ENCODE measurements at places on chromosomes 7 and 10.

GRCh38 chr7:156603011-156603410, 37.6 kb upstream of the RNF32 start:
- no peak for DNase-seq

- DNase-seq: no peak
These were observed 533.4 kb upstream of the SEMA3D start for GRCh38 chr7:85719981-85720953.

DNA sequence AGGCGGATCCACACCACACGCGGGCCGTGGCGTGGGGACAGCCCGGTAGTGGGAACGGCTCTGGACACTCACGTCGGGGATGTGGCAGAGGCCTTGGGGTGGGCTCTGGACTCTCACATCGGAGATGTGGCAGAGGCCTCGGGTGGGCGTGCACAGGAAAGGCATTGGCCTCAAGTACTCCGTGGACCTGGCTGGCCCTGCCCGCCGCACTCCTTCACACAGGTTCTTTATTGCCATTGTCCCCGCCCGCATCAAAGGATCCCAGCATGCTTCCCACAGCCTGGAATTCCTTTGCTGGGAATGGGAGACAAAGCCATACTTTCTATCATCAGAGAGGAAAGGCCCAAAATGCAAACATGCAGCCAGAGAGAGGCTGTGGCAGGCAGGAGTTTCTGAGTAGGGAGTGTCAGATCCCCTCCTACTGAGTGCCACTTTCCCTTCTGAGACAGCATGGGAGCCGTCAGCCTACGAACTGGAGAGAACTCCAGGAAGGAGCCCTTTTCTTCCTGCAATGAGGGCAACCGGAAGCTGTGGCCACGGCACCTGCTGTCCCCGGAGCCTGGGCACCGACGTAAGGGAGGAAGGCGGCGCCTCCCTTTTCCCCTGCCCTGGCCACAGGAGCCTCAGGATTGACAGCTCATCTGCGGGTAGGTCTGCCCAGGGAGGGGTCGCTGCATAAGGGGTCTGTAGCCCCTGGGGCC, 51.5 kb downstream of the RBM17 start:
- no peak for DNase-seq

DNA sequence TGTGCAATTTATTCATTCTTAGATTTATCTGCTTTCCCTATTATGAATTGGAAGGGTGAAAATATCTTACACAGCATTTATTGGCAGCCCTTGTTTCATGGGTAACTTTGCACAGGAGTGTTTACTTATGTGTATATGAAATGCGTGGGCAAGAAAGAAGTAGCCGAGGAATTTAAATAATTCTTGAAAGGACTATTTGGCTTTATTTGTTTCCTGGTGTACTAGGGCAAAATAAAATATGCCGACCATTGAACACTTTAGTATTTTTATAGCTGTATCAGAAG, 93.7 kb downstream of the ARID5B start:
- DNase-seq: no peak

- DNase-seq: no peak
These were observed 3.2 kb upstream of the IFIT1 start for GRCh38 chr10:89389254-89389653.

DNA sequence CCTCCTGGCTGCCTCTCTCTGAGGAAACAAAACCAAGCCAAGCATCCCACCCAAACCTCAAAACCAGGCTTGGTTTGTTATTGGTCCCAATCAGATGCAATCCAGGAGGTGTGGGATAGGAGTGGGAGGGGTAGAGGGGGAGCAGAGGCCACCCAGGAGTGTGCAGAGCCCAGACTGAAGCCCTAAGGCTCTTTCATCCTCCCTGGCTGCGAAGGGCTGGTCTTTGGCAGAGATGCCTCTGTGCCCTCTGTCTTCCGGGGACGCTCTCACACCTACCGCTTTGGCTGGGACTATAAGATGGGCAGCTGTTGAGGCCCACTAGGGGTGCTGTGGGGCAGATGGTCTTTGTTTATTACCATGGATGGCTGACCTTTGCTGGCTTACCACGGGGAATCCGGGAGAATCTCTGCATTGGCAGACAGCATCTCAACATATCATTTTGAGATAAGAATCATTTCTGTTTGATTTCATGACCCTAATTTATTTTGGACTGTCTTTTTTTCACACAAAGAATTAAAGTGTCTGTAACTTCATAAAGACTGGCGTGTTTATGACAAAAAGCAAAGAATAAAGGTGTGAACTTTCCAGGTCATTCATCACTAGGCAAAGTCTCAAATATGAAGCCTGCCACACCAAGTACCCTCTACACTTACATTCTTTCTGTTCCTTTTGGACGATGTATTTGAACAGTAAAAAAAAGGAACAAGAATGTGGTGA, 6.5 kb upstream of the DENND2A start:
- peak; percentile 71 for DNase-seq

DNA sequence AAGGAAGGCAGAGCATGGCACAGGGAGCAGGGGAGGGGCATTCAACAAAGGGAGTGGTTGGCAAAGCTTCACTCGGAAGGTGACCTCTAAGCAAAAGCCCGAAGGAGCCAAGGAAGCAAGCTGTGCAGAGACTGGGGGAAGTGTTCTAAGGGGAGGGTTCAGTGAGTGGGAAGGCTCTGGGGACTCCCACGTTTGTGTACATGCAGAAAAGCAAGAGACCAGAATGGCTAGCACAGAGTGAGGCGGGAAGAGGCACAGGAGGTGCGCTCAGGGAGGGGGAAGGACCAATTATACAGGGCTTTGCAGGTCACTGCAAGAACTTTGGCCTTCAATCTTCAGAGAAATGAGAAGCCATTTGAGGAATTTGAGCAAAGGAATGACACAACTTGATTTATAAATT, 7.4 kb downstream of the ARHGAP21 start:
- DNase-seq: no peak

- no peak for DNase-seq
These were observed 436.7 kb downstream of the TNS3 start for GRCh38 chr7:47145186-47145725.

DNA sequence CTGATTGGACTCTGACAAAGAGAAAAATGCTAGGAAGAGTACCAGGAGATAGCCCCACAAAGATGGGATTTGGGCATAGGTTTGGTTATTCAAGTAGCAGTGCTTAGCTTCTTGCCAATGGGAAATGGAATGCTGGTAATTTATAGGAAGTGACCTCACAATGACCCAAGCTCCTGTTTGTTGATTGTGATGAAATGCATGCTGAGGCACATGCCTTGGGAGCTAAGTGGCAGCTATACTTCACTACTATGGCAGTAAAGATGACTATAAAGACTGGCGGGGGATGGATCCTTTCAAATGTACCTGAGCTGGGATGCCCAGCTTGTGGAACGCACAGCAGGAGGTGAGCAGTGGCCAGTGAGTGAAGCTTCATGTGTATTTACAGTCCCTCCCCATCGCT, 153.8 kb downstream of the ZNF22 start:
- no peak for DNase-seq

- DNase-seq: peak; percentile 54
These were observed at the start of gene VWA2 for GRCh38 chr10:114239117-114239993. Gene VWA2, plus strand, starts transcription at chr10:114239254. Its CDS starts 9,460 bp downstream, at chr10:114248714.

GRCh38 chr10:45673074-45673648, 589 bp upstream of the ZFAND4 start:
- DNase-seq: peak; percentile 8

DNA sequence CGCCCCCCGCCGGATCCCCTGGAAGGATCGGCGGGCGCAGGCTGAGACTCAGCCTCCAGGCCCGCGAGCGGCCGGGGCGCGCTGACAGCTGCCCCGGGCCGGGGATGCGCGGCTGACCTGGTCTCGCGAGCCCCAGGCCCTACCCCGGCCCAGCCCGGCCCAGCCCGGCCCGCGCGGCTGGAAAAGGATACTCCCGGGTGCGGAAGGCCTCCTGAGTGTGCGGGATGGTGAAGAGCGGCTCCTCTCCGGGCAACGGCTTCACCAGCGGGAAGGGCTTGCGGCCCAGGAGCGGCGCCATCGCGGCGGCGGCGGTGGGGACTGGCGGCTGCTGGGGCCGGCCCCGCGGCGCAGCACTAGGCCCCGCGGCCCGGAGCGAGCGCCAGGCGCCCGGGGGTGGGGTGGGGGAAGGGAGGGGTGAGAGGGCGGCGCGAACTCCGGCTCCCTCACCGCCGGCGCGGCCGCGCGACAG, 423 bp downstream of the BAZ1B start:
- DNase-seq: no peak

- no peak for DNase-seq
These were observed 80.1 kb downstream of the ANKRD26 start for GRCh38 chr10:27020243-27020642.

GRCh38 chr10:69503896-69504265, 52.6 kb downstream of the TSPAN15 start:
- no peak for DNase-seq

DNA sequence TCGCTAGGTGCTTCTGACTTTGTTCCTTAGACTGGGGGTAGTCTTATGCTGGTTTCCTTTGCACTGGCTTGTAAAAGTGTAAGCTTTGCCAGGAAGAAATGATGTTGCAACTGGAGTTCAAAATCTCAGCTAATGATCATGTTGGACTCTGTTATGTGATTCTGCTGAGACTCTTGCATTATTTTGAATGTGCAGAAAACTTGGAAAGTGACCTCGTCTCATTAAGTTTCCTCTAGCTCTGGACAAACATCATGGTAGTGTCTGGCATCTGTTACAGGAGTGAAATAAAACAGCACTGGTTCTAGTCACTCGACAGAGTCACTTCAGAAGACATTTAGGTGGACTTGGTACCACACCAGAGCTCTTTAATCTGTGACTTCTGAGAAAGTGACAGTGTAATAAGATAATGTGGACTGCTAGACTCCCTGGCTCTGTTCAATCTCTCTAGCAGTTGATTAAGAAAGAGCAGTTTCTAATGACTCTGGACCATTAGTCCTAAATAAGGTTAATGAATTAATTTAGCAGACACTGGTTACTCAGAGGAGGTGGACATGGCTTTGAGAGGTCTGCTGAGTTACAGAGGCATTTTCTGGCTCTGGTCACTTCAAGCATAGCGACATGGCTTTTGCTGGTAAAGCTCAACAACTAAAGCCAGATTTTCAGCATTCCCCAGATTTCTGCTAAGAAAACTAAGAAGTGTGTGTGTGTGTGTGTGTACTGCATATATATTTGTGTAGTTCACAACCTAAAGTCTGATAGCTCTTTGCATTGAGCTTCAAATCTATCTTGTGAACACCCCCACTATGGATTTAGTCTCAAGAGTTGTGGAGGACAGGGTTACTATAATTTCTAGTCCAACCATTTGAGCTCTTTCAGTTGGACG, 2.0 kb downstream of the NRP1 start:
- DNase-seq: no peak

GRCh38 chr10:63976538-63976937, 455.3 kb downstream of the REEP3 start:
- DNase-seq: no peak

Data from NCI-H1092 (cell line).